ENCODE measurements at places on chromosomes 6 and 20. TPM values are rescaled to one million over a fixed set of nuclear protein-coding genes. Genes with fewer than 3 reads are reported as not detected.

- DNase-seq, result no peak
Observed at GRCh38 chr6:159461266-159461665, 231.8 kb downstream of the SOD2 start.

FAM217A gene
- not detected for total RNA-seq

DNA sequence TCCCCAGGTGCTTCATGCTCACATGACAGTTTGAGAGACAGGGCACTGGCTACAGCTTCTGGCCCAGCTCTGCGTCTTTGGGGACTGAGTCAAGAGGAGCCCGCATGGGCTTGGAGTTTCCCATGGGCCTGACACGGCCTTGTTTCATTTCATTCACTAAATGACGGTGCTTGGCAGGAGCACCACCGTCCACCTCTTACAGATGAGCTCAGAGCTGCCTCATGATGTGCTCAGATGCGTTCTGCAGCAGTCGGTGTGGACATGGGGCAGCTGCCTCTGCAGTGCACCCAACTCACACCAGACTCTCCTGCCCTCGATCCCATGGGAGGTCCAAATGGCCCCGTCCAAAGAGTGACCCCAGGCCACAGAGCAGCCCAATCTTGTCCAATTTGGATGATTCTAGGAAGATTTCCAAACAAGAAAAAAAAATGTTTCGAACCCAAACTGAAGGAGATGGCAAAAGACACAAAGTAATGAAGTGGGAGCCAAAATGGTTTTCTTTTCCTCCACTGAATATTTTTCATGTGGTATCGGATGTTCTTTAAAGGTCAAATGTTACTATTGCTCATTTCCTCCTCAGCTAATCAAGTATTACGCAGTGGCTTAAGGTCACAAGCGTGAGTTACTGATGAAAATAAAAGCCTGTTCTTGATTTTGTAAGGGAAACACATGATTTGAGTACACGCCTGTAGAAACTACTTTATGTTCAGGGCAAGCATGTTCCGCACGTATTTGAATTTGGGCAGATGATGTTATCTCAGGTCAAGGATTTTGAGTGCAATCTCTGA lies 524.2 kb downstream of the CDH26 start:
- no peak for DNase-seq

DNA sequence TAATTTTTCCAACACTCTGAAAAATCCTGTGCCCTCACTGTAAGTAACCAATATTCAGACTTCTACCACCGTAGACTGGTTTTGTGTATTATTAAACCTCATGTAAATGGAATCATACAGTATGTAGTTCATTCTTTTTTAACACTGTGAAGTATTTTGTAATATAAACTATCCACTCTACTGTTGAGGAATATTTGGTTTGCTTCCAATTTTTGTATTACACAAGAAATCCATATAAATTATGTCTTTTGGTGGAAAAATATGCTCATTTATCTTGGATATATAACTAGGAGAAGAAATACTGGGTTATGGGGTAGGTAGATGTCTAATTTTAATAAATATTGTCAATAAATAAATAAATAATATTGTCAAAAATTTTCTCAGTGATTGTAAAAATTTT lies 116.8 kb downstream of the CHD6 start:
- no peak for DNase-seq

DNA sequence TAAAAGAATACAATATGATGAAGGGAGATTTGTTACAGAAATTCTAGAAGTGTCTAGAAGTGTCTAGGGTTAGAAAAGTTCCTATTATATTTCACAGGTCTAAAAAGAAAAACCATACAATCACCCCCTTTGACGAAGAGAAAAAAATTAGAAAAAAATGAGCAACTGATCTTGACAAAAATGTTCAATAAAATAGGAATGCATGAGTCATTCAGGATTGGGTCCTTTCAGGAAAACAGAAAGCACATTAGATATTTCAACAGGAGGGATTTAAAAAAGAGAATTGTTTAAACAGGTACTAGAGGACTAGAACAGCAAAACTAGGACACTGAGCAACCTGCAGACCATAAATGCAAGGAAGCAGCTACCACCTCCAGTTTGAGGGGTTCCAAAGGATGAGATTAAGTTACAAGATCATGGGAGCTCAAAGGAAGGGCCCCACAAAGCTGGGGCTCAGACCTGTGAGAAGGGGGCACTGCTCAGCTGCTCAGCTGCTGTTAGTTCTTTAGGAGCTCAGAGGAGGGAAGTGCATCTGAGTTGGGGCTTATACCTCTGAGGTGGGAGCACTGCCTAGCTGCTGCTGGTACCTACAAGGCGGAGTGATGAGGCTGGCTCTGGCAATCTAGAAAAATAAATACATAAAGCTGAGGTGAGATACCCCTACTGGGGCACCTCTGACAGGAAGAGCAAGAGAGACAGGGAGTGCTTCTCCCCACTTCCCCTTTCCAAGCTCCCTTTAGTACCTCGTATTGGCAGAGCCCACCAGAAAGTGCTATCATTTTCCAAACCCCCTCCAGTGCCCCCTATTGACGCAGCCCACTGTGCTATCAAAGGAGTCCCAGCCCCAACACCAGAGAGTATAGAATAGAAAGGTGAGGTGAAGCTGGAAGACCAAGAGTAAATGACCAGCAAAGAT lies 27.1 kb upstream of the BEND6 start:
- no peak for DNase-seq

DNA sequence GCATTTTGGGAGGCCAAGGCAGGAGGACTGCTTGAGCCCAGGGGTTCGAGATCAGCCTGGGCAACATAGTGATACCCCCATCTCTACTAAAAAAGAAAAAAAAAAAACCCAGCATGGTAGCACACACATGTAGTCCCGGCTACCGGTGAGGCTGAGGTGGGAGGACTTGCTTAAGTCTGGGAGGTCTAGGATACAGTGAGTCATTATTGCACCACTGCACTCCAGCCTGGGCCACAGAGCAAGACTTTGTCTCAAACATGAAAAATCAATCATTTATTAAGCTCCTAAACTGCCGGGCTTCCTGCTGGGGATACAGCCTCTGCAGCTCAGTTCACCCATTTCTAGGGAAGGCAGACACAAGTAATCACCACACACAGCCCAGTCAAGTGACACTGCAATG lies 7.3 kb upstream of the USP45 start:
- DNase-seq, result no peak

DNA sequence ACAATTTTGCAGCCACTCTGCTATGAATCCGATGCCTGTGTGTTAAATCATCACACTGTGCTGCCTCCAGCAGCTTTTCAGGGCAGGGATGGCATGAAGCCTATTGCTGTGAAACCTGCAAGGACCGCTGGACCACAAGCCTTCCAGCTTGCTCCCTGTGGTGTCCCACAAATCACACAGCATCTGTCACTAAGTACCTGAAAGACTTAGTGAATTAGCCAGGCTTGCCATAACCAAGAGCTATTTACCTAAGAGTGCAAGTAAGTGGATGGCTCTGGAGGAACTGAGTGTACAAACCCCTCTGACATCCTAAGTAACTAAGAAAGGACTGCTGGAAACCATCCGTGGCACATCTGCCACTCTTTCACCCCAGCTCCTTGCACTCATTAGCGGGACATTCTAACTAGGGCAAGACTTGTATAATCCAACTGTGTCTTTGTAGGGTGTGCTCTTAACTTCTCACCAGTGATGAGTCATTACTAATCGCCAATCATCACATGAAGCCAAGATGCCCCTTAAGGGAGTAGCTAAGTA lies 34.7 kb downstream of the FOXQ1 start:
- DNase-seq, result no peak

NPEPL1 gene
- total RNA-seq, result 34.3 TPM

GRCh38 chr6:161544801-161545480 lies 271.1 kb upstream of the AGPAT4 start:
- no peak for DNase-seq

DNA sequence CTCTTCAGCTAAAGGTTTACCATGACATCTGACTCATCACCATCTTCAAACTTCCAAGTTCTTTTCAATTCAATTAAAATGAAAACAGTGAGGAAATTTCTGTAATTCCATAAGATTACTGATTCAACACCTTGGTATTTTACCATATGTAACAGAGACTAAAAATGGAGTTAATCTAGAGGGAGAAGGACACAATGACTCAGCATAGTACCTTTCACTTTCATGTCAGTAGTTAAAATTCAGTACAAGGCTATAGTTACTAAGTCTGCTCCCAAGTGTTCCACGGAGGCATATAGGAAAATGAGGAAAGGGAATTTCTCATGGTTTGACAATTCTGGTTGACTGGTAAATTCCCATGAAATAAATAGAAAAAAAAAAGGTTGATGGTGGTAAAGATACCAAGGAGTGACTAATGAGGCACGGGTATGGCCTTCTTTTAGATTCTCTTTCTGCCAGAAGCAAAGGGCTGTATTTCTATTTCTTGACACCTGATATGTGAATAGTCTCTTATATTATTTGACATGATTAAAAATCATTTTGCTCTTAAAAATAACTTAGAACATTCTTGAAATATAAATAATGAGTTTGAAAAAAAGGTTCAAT lies 526.7 kb upstream of the ADGRB3 start:
- DNase-seq, result no peak

CD93 gene
- total RNA-seq, result 0.10 TPM

PPP1R3G gene
- 0.24 TPM for total RNA-seq

GRCh38 chr6:136752554-136752953 lies 39.7 kb downstream of the MAP3K5 start:
- DNase-seq, result no peak

SNX21 gene
- total RNA-seq, result 1.7 TPM

- DNase-seq, result no peak
Observed at GRCh38 chr20:57835074-57835452, 125.2 kb upstream of the PMEPA1 start.

DNA sequence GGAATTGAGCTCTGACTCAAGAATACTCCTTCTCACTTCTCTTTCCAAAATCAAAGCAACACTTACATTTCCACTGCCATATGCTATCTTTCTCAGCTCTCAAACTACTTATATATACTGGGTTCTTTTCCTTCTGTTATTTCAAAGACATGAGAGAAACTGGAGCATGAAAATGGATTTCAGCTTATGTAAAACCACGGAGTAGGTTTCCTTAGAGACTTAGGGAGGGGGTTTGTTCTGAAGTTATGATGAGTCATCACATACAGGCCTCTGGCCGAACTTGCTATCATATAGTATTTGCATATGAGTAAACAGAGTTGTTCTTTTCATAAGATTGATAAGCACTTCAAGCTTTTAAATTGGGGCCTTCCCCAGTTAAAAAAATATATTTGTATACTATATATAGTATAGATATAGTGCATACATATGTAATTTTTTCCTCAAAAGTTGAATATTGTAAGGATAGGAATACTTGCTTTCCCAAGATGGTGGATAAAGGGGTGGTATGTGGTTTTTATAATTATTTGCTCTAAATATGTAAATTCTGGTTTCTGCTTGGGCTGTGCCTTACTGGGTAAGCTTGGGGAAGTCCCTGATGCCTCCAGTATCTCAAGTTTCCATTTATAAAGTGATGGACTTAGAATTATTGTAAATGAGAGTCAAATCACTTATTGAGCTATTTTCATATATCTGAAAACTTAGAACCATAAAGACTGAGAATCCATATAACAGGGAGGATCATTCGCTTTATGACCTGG lies 273.9 kb downstream of the RFPL4B start:
- no peak for DNase-seq

DNA sequence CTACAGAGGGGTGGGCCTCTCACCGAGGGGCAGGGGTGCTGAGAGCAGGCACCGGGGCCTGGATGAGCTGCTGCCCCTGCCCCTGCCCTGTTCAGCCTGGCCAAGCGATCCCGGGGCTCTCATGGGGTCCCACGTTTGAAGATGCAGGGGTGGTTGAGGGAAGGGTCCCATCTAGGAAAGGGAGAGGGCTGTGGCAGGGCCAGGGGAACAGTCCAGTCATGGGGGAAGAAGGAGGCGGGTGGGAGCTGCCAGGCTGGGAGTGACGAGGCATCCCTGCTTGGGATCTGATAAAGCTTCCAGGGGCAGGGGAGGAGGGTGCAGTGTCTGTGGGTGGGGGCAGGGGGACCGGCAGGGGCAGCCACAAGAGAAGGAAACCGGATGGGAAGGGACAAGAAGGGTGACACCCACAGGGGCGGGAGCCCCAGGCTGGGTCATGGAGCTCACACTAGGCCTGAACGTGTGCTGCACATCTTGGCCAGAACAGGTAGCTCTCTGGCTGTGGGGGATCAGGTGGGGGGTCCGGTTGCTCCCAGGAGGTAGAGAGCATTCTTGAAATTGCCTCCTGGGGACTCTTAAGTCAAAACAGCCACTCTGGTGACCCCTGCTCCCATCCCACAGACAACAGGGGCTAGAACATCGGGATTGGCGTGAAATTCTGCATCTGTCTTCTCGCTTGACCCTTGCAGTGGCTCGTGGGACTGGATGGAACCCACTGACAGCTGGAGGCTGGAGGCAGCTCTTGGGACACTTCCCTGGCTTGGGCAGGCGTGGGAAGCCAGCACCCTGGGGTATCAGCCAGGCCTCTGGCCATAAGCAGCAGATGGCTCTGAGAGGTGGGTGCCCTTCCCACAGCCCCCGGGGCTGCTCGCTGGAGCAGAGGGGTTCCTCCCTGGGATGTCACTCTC lies 58.0 kb upstream of the GATA5 start:
- no peak for DNase-seq

GRCh38 chr6:152121910-152122309 lies 314.4 kb downstream of the ESR1 start:
- no peak for DNase-seq

DNA sequence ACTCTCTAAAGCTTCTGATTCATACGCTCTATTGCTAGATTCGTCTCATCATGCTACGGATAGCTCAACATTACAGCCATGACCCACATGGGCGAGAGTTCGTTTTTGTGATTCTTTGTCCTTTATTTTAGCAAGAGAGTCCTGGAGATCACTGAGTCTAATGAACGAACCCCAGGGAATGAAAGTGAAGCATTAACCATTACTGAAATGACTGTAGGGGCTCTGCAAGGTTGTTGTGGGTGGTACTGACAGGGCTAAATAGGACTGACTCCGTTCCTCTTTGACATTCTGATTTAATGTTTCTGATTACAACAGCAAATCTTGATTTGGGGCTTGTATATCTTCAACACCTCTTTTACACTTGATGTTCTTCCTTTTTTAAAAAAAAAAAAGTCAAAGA lies 13.7 kb upstream of the RTF2 start:
- DNase-seq, result no peak

DNA sequence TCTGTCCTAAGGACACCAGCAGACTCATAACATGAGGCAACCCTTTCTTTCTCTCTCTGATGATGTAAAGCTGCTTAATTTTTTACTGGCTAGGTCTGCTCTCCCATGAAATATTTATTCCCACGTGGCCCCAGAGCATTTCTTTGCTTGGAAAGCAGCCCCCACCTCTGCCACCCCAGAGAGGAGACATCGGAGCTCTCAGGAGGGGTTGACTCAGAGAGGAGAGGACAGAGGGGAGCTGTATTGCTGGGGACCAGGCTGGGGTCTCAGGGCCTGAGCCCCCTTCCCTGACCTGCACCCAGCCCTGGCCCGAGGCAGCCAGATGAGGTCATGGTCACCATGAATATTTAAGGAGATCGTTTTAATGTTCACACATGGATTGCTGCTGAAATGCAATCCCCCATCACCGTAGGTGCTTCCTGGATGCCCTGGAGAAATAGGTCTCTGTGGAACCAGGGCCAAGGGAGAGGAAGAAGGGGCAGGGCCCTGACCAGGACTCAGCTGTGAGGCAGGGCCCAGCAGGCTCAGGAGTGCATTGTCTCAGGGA lies 117.5 kb downstream of the DLL1 start:
- no peak for DNase-seq

GRCh38 chr20:51005214-51005613 lies 17.7 kb downstream of the KCNG1 start:
- DNase-seq, result no peak

MUCL3 gene
- not detected for total RNA-seq

All from B cell (primary cell).